ENCODE measurements at places on chromosomes 13 and 19. TPM values are rescaled to one million over a fixed set of nuclear protein-coding genes. Genes with fewer than 3 reads are reported as not detected.
A peak's percentile ranks its signal among the peaks of the same experiment; 100 is the strongest.

GRCh38 chr13:112342841-112343361 is 33.3 kb upstream of the SPACA7 start:
- H3K4me1 ChIP-seq = no peaks in the 10 kb centered on the region
- H3K4me3 ChIP-seq = no peak overlapping the region
- H3K36me3 ChIP-seq = no peaks in the 10 kb centered on the region
- DNase-seq = no peak
- H3K27me3 ChIP-seq = peaks cover 35% of the 10 kb centered on the region
- no peak overlapping the region for H3K27ac ChIP-seq

The FGF9 gene
- 0.28 TPM for total RNA-seq

The IER2 gene
- 28.3 TPM for total RNA-seq

The KLF1 gene
- total RNA-seq = 2.5 TPM

GRCh38 chr19:17125728-17126677 is 50.4 kb downstream of the MYO9B start:
- peak overlapping the region; percentile 100 for H3K27ac ChIP-seq
- H3K27me3 ChIP-seq = no peaks in the 10 kb centered on the region
- H3K36me3 ChIP-seq = peaks cover 13% of the 10 kb centered on the region
- H3K4me1 ChIP-seq = peaks cover 41% of the 10 kb centered on the region
- DNase-seq = peak; percentile 56
- peak overlapping the region; percentile 31 for H3K4me3 ChIP-seq

The ARRDC5 gene
- 0.66 TPM for total RNA-seq

The OR7G2 gene
- total RNA-seq = not detected

The DHDH gene
- total RNA-seq = 0.28 TPM

DNA sequence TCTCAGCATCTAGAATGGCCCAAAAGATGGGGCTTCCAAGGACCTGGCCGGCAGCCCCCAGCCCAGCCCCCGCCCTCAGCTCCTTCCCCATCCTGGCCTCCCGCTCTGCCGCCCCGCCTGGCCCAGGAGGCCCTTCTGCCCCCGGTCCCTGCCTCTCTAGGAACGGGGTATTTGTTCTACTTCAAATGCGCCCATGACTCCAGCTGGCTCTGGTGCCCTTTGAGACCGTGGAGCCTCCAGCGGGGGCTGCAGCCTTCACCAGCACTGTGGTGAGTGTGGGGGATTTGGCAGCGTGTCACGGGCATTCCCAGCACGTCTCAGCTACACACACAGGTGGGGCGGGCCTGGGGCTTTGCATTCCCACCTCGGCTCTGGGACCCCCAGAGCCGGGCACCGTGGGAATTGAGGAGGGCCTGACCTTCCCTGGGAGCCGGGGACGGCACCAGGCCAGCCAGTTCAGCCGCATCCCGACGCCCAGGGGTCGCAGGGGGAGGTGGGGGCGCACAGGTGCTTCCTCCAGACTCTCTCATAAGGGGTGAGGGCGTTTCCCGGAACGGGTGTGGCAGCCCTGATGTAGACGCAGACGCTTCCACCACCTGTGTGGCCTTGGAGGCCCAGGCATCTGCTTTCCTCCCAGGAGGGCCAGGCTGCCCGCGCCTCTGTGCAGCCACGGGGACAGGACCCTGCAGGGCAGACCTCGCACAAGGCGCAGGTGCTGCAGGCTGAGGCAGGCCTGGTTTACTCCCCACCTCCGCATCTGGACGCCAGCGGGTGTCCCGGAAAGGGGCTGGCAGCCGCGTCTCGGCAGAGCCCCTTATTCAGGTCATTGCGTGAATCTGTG is 947 bp downstream of the ATP4B start:
- no peaks in the 10 kb centered on the region for H3K27me3 ChIP-seq
- H3K4me1 ChIP-seq = peaks cover 4% of the 10 kb centered on the region
- no peak overlapping the region for H3K27ac ChIP-seq
- no peaks in the 10 kb centered on the region for H3K36me3 ChIP-seq

- H3K36me3 ChIP-seq = no peaks in the 10 kb centered on the region
- no peak overlapping the region for H3K4me3 ChIP-seq
- no peaks in the 10 kb centered on the region for H3K4me1 ChIP-seq
- DNase-seq = no peak
Measured at GRCh38 chr13:101150998-101151397, 265.3 kb downstream of the NALCN start.

The NLRP9 gene
- total RNA-seq = not detected

DNA sequence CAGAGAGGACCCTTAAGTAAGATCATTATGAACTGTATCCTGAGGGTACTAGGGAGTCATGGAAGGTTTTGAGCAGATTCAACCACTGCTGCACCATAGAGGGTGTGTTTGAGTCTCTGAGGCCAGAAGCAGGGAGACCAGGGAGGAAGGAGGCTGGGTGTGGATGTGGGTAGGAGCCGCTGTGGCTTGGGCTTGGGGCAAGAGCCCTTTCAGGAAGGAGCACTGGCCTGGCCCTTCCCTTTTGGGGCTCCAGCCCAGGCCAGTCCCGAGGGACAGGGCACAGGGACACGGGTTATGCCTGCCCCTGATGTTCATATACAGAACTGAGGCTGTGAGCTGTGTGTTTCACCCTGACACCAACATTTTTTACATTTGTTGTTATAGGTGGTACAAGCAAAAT is 7.2 kb downstream of the CIC start:
- no peaks in the 10 kb centered on the region for H3K27me3 ChIP-seq
- DNase-seq = no peak
- H3K27ac ChIP-seq = no peak overlapping the region

The MCF2L gene
- 13.0 TPM for total RNA-seq

- DNase-seq = no peak
- H3K4me3 ChIP-seq = no peak overlapping the region
- no peaks in the 10 kb centered on the region for H3K36me3 ChIP-seq
- peaks cover 14% of the 10 kb centered on the region for H3K4me1 ChIP-seq
Measured at GRCh38 chr19:5822181-5822844, 17.2 kb downstream of the FUT6 start.

DNA sequence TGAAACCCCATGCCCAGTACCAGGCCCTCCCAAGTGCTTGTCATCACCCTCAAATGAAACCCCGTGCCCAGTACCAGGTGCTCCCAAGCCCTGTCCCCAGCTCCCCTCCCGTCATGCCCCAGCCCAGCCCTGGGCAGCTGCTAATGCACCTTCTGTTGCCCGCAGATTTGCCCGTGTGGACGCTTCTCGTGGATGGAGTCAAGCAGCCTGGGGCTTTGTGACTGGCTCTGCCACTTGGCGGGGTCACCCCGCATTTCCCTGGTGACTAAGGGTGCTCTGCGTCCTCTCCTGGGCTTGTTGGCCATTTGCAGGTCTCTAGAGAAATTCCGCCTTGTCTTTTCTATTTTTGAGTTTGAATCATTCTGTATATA is 82.7 kb downstream of the ATP11A start:
- no peak overlapping the region for H3K27ac ChIP-seq
- H3K36me3 ChIP-seq = no peaks in the 10 kb centered on the region
- no peaks in the 10 kb centered on the region for H3K4me1 ChIP-seq
- no peaks in the 10 kb centered on the region for H3K27me3 ChIP-seq

The SETDB2 gene
- 15.5 TPM for total RNA-seq

DNA sequence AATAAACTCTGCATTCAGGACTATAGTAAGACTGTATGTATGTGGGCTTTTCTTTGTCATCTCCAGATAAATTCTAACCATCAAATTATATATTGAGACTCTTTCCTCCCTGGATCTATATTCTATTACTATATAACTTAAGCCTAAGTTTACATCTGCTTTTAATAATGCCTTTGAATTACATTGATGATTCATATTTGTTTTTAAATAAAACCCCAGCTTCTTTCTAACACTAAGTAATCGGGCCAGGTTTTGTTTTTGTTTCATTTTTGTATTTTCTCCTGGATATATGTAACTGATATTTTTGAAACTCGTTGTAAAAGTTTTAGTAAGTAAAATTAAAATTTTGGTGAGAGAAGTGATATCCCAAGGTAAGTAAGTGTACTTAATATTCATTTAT is 1599.1 kb downstream of the PCDH9 start:
- no peak for DNase-seq
- no peaks in the 10 kb centered on the region for H3K36me3 ChIP-seq

DNA sequence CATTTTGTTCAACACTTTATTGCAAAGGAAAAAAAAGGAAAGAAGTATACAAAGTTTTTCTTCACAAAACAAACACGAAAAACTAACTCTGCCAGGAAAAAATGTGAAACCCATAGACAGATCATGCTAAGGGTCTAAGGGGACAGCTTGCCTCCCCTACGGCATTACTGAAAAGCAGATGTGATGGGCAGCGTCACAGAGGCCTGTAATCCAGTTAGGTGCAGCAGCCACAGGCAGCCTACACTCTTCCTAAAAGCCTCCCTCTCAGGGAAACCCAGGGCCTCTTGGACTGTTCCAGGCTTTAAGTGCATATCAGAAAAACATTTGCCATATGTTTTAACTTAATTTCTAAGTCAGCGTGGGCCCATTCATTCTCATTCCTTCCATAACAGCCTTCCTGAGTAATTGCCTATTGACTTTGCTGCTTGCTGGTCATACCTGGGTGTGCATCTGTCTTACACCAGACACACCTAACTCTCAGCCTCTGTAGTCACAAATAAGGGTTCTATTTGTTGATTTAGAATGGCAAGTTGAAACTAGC is 135.7 kb upstream of the SERP2 start:
- peak overlapping the region; percentile 19 for H3K27ac ChIP-seq
- no peaks in the 10 kb centered on the region for H3K27me3 ChIP-seq
- H3K36me3 ChIP-seq = no peaks in the 10 kb centered on the region
- no peak for DNase-seq
- no peak overlapping the region for H3K4me3 ChIP-seq
